Brain (organoid and tissue), 16 donors: ENCODE measurements at places on chromosomes 13 and 19.

GRCh38 chr13:80547885-80548825, 207.2 kb upstream of the SPRY2 start:
- DNase-seq = no peak

DNA sequence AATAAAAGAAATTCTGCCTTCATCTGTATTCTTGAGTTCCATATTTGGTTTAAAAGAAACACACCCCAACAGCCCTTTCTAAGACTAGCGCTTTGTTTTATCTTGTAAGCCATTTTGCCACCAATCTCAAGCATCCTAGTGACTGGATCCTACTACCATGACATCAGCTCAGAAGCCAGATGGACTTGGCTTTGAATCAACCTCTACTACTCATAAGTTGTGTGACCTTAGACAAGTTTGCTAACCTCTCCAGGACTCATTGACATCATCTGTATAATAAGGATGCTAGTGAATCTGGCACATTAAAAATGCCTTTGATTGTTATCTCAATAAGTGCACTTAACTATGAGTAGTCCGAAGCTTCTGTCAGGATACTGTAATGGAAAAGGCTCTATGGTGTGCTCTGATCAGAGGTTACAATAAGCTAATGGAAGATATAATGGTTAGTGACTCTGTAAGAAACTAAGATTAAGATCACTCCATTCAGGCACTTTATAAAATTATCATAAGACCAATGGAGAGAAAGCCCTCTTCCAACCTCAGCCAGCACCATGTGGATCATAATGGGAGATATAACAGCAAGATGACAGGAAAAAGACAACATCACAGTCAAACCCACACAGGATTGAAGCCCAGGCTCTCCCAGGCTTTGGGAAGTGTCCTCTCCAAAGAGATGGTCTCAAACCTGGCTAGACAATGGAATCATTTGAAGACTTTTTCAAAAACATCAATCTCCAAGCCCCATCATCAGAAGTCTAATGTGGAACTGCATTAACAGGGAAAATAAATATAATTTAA, 180.6 kb upstream of the MIR17HG start:
- DNase-seq = no peak

GRCh38 chr19:33950091-33950750, 153.6 kb downstream of the KCTD15 start:
- peak; percentile 61 for DNase-seq

- DNase-seq = no peak
Measured at GRCh38 chr13:113771709-113772331, 12.8 kb downstream of the TMEM255B start.

DNA sequence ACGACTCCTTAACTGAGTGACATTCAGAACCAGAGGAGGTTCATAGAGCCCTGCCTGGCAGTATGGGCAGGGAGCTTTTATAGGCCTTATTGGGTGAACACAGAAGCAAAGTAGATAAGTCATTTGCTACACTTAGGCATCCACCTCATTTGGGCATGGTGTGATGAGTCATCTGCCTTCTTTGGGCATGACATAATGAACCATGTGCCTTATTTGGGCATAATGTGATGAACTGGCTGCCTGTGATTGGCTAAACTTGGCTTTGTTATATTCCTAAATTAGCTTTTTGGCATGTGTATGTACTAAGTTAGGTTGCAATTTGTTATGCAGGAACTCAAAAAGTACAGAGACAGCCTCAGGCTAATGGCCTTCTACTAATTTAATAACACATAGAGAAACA, 2210.2 kb upstream of the PCDH20 start:
- no peak for DNase-seq

DNA sequence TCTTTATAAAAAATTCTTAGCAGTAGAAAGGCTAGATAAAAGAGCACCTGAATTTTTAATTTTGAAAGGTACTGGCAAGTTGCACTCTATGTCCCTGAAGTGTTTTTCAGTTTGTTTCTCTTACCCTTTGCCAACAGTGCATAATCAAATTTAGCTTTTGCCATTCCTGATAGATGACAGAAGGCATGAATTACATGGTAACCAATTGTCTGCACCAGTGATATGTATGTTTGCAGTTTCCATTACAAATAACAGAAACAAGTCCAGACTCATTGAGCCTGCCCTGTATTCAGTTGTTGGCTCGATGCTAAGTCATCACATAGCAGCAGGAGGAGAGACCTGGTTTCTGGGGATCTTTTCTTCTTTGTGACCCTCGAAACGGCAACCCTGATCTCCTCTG, 309.8 kb downstream of the DNAJC15 start:
- no peak for DNase-seq

DNA sequence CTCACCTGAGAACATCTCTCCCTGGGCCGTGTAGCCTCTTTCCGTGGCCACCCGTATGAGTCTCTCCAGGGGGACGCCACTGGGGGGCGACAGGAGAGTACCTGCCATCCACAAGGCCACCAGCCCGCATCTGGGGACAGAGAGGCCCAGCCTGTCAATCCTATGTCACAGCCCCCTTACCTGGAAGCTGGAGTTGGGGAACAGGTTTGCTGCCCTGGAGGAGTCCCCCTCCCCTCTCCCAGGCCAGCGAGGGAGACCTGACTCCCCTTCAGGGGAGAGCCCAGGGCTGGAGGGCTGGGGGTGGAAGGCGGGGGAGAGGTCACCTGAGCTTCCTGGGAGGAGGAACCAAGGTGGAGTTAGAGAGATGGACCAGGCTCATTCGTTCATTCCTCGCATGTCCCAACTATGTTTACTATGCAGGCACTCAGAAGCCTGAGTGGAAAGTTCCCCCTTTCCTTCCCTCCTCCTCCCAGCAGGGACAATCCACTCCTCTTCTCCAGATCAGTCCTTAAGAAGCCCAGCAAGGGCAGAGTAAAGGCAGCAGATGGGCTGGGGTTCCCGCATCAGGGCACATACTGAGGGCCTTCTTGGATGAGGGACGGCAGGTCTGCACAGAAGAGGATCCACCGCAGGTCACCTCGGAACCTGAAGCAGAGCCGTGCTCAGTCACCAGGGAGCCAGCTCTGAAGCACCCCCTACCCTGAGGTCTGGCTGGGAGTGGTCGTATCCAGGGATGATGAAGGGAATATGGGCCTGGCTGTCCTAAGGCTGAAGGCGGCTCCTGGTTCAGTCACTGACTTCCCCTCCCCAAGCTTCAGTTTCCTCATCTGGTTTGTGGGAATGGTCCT, 5.5 kb downstream of the ACTMAP start:
- no peak for DNase-seq

- DNase-seq = no peak
Measured at GRCh38 chr19:4059453-4059871, 7.2 kb downstream of the ZBTB7A start.

GRCh38 chr19:42311657-42312056, 1.5 kb upstream of the TMEM145 start:
- peak; percentile 58 for DNase-seq

DNA sequence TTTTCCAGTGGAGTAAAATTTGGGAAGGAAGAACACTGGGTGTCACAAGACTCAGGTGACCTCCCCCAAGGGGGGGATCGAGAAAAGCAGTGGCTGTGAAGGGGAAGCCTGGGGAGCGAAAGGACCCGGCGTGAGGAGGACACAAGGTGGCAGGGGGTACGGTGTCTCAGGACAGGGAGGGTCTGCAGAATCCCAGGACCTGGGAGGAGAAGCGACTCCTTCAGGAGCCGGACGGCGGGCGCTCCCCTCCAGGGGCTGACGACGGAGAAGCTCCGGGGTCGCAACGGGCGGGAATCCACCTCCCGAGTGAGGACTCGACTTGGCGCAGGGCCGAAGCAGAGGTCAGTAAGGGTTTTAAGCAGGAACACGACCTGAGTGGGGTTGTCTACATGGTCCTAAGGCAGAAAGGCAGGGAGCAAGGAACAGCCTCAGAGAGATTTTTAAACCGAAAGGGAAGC, 529 bp downstream of the ZNF836 start:
- no peak for DNase-seq

- DNase-seq = no peak
Measured at GRCh38 chr13:41244556-41244955, 18.8 kb downstream of the MTRF1 start.

DNA sequence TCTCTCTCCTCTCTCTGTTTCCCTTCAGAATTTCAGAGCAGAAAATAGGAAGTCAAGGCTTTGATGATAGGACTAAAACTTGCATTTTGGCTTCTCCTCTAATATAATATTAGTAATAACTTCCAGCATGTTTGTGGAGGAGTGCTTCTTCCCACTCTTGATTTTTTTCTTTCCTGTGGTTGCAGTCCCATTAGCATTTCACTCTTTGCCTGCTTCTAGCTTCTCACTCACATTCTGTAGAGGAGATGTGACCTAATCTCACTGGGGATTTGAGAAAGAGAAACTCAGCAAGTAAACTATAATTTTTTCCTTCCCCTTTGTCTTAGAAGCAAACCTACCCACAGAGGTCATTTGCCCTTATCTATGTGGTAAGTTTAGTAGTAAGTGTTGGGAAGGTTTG, 169.4 kb upstream of the HTR2A start:
- no peak for DNase-seq

- no peak for DNase-seq
Measured at GRCh38 chr19:11783767-11784166, 14.6 kb upstream of the ZNF491 start.

- DNase-seq = no peak
Measured at GRCh38 chr19:5292453-5292821, 48.2 kb downstream of the PTPRS start.

DNA sequence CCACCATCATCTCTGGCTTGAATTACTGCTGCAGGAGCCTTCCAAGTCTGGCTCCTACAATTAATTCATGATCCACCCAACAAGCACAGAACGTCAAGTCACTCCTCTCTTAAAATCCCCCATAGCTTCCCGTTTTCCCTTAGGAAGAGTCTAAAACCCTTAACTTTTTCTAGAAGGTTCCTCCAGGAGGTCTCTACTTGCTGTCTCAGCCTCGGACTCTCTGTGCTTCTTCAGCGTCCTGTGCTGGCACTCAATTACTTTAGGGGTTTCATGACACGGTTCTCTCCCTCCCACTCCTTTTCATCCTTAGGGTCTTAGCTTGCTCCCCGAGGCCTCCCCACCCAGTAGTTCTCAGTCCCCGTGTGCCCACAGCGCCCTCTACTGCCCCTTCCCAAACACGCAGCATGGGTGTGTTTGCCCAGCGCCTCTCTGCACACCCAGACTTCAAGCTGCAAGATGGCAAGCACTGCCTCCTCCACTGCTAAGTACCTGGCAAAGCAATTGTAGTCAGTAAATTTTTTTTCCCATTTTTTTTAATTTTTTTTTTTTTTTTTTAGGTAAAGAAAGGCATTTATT, 25.8 kb upstream of the MAP3K10 start:
- peak; percentile 11 for DNase-seq

DNA sequence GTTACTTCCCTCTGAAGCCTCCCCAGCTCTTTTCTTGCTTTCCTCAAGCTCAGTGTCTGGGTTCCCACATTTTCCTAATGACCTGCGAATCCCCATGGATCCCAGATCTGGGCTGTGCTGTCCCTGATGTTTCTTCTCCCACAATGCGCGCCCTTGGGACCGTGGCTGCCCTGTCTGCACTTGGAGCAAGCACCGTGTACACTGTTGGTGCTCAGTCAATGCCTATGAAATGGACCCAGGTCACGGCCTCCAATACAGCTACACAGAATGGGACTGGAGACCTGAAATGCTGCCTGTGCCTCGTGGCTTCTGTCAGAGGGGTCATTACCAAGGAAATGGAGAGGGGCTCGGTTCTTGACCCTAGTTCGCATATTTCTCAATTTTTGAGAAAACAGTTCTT, 160.1 kb upstream of the SOX1 start:
- DNase-seq = no peak

GRCh38 chr19:20471431-20471830, 94.2 kb downstream of the ZNF737 start:
- peak; percentile 3 for DNase-seq
